ENCODE measurements at places on chromosomes 5 and 9.
A peak's percentile ranks its signal among the peaks of the same experiment; 100 is the strongest.

GRCh38 chr5:139276426-139276825 lies 17.1 kb upstream of the MATR3 start:
- no peak for DNase-seq

GRCh38 chr9:112366591-112366990 lies 13.3 kb upstream of the HSDL2 start:
- no peak for DNase-seq

- no peak for DNase-seq
These were observed 32.3 kb downstream of the TSPAN17 start for GRCh38 chr5:176679365-176680225.

GRCh38 chr9:129131300-129132145 lies 20.3 kb downstream of the PTPA start:
- peak; percentile 82 for DNase-seq

- DNase-seq, result no peak
These were observed 12.6 kb downstream of the NR2F1 start for GRCh38 chr5:93595420-93596147.

DNA sequence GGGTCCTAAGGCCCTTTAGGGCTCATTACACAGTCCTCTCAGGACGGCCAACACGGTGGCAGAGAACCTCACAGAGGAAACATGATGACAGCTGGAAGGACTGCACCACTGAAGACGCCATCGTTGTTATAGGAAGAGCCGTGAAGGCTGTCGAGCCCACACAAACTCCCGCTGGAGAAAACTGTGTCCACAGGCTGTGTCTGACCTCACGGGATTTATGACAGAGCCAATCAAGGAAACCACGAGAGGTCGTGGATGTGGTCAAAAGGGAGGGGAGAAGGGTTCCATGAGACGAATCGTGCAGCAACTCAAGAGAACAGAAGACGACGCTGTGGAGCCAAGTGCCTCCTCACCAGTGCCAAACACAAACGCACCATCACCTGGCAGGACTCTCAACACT lies 12.2 kb downstream of the QSOX2 start:
- DNase-seq, result no peak

DNA sequence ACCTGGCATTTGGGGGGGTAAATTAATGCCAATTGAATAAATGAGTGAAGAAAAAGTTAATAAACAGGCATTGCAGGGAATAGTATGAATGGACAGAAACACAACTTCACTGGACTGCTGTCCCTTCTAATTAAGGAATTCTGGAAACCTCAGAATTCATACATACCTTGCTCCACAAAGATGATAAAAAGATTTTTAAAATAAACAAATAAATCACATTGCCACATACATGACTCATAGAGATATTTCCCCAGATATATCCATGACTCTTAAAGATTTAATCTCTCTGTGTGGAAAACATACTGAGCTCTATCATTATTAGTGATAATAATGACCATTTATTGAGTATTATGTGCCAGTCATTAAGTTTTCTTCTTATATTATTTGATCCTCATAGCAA lies 469.0 kb upstream of the MEF2C start:
- no peak for DNase-seq

- no peak for DNase-seq
These were observed 31.3 kb downstream of the ISL1 start for GRCh38 chr5:51414516-51414915.

- peak; percentile 58 for DNase-seq
These were observed 132.9 kb upstream of the NR3C1 start for GRCh38 chr5:143536364-143536763.

GRCh38 chr9:10366171-10366779 lies 246.5 kb downstream of the PTPRD start:
- DNase-seq, result peak; percentile 56

- no peak for DNase-seq
These were observed 17.2 kb upstream of the HK3 start for GRCh38 chr5:176916337-176916736.

DNA sequence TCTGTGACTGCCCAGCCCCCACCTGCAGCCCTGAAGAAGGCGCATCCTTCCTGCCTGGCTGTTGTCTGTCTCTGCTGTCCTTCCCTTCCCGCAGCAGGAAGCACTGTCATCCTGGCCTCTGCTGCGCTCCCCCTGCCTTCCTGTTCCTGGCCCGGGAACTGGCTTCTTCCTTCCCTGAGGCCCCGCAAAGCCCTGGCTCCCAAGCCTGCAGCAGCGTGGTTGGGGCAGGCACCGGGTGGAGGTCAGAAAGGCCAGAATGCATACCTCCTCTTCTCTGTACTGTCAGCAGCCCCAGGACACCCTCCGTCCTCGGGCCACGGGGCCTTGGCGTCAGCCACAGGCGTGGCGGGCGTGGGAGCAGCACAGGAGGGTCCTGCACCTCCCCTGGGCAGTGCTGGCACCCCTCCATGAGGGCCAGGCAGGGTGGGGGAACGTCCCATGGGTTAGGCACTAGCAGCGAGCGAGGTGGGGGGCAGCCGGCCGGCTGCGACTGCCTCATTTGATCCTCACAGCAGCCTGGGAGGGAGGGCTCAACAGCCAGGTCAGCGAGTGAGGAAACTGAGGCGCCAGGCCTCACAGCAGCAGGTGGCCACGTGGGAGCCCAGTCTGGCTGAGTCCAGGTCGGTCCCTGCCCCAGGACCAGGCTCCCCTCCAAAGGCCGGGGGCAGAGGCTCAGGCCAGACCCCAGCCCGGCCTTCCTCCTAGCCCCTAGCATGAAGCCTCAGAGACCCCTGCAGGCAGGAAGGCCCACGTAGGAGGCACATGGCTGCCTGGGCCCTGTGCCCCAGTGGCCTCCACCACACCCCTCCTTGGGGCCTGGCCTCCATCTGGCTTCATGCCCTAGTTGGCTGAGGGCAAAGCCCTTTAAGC lies 9.4 kb downstream of the FLT4 start:
- DNase-seq, result no peak

DNA sequence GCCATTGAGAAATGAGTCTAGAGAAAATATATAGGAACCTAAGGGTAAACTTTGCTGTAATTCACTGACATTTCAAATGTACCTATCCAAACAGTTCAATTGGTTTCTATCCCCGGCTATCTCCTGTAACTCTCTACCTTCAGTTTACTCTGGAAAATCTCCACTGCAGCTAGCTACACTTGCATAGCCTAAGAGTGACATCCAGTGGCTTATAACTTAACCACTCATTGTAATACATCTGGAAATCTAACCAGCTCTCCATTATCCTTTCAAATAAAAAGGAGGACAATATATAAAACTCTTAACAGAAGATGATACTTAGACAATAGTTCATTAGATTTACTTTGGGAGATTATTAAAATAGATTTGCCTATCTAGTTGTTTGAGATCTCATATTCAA lies 35.3 kb upstream of the SPDL1 start:
- DNase-seq, result peak; percentile 51

DNA sequence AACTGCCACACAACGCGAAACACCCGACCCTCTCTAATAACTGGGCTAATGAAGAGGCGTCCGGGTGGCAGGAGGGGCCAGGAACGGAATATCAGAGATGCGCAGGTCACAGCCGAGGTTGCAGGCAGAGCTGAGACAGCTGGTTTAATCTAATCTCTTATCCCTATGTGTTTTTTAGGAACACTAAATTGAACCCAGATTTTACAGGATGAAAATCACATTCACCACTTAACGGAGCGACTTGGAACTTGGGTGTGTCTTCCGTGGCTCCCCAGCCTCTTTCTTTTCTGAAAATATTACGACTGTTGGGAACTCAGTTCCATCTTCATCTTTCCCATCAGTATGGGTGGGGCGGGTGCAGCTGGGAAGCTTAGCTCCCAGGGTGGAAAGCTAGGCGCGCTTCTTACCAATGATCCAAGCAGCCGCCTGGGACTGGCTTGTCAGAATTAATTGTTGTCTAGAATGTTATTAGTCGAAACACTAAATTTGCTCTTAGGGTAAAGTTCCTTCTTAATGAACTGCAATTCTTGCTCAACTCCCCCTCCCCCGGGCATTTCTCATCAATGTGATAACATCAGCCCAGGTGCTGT lies 92.5 kb downstream of the IRX2 start:
- DNase-seq, result no peak

- DNase-seq, result no peak
These were observed 102.2 kb downstream of the KLF4 start for GRCh38 chr9:107387409-107387808.

GRCh38 chr9:107698779-107699178 lies 209.2 kb upstream of the KLF4 start:
- DNase-seq, result no peak

DNA sequence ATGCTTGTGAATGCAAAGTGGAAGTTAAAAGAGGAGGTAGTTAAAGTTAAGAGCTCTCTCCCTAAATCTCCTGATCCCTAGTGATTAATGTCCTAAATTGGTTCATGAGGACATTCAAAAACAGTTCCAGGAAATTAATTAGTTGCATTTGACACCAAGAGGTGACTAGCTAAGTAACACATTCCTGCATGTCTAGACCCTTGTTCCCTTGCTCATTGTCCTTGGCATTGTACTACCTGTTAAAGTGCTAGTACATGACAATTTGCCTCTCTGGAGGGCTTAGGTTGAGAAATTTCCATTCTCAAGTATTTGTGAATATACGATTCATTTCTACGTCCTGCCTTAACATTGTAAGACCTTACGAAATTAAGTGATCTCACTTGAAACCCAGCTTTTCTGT lies 278.6 kb upstream of the CDH10 start:
- no peak for DNase-seq

Data from RKO (cell line).